ENCODE measurements at places on chromosomes 5 and 9.

DNA sequence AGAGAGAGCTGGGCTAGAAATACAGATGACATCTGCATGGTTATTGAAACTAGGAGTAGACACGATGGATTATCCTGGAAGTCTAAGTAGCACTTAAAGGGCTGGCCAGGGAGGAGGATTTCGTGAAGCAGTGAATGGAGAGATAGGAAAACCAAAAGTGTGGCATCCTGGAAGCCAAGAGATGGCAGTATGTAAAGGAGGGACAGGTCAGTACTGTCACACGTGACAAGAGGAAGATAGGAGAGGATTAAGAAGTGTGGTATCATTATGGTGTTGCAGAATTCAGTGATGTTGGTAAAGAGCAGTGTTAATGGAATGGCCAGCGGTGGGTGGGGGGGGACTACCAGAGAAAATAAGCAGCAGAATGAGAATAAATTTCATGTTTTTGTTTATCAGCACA lies 11.7 kb downstream of the RAD23B start:
- no peak for DNase-seq

GRCh38 chr5:65482736-65483545 lies 1.2 kb upstream of the ADAMTS6 start:
- DNase-seq = peak; percentile 44

GRCh38 chr9:93138171-93138764 lies 4.2 kb upstream of the NINJ1 start:
- no peak for DNase-seq

DNA sequence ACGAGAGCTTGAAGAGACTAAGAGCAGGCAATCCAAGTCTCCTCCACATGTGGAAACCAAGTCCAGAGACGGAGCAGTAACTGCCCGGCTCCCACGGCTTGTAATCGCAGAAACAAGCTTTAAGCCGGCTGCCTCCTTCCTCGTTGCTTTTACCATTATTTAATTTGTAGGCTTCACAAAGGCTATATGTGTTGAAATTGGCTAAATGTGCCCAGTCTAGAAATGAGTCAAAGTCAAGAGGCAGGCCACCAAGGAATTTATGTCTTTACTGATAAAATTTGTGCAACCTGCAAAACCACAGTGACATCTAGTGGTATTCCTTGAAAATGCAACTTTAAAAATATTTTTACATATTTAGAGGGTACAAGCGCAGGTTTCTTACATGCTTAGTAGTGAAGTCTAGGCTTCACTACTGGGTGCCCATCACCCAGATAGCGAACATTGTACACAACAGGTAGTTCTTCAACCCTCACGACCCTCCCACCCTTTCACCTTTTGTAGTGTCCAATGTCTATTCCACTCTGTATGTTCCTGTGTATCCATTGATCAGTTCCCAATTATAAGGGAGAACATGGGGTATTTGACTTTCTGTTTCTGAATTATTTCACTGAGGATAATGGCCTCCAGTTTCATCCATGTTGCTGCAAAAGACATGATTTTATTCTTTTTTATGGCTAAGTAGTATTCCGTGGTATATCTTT lies 33.5 kb upstream of the EBF1 start:
- peak; percentile 10 for DNase-seq

GRCh38 chr5:65828022-65828896 lies 98.1 kb upstream of the ERBIN start:
- no peak for DNase-seq

- no peak for DNase-seq
These were observed 42.9 kb upstream of the SMAD5 start for GRCh38 chr5:136089791-136090190.

DNA sequence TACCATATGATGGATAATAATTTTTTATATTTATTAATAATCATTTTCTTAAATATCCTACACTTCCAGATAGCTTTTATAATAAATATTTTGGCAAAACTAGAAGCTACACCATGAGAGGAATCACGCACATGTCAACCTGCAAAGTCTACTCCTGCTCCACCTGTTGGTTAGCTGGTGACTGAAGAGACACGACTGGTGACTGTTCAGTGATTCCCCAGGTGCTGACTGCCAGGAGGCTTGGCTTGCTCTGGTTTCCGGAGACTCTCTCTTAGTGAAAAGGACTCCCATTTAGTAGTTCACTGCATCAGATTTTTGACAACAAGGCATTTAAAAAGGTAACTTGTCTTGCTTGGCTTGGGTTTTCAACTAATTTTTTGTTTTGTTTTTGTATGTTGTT lies 20.9 kb downstream of the GZMA start:
- no peak for DNase-seq

DNA sequence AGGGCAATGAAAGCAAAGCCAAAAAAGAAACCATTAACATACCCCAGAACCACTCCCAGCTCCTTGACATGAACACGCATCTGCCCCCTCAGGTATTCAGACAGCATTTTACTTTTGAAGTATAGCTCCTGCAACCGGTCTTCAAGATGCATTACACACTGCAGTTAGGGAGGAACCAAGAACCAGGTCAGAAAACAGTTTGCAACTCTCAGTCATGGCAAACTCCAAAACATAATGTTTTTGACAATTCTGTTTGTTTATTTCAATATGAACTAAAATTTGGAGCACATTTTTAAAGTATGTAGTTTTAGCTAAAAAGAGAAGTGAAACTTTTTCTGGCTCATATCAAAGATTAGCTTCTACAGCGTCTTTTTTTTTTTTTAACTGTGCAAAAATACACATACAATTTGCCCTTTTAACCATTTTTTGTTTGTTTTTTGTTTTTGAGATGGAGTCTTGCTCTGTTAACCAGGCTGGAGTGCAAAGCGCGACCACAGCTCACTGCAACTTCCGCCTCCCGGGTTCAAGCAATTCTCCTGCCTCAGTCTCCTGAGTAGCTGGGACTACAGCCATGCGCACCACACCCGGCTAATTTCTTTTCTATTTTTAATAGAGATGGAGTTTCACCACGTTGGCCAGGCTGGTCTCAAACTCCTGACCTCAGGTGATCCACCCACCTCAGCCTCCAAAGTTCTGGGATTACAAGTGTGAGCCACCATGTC lies 12.2 kb upstream of the RAPGEF6 start:
- no peak for DNase-seq

DNA sequence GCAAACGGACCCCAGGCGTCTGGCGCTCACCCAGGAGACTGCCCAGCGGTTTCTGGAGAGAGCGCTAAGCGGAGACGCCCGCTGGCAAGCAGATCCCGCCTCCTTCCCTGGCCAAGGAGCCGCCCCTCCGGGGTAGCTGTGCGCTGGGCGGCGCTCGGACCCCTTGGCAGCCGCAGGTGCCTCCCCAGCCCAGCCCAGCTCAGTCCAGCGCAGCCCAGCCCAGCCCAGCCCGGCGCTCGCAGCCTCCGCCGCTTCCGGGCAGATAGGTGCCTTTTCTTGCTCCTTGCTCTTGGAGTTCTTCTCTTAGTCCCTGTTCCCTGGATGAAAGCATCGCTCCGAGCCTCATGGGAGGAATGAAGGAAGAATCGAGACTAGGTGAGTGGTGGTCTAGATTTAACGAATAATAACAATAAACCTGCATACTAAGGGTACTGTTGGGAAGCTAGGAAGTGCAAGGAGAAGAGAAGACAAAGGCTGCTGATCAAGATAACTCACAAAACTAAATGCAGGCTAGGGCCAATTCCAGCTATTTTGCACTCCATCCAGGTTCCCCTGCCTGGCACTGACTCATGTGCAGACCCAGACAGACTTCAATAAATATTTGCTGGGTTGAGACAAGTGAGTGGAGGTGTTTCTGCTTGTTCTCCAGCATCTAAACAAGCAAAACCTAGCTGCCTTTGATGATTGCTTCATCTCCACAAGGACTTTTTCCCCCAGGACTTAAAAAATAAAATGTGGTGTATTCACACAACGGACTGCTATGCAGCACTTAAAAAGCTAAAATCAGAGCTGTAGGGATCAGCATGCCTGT lies at the start of gene STK32A:
Gene STK32A, plus strand, starts transcription at position 202 of the 811 bp plus-strand sequence. CDS start 4,609 bp downstream, outside the sequence.
- DNase-seq = peak; percentile 74

DNA sequence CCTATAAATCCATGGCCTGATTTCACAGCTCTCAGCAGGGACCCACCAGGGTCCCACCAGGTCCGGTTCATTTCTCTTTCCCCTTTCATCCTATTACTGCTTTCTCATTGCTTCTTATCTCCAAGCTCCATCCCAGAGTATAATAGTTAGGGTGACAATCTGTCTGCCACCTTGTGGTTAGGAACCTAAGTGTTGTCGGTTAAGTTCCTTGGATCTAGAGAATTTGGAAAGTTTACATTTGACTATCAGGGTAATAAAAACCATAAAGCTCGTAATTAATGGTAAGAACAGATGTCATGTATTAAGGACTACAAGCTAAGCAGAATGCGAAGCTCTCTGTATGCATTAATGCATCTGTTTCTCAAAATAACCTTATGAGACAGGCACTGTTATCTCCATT lies 259.1 kb downstream of the SH3GL2 start:
- DNase-seq = no peak

- no peak for DNase-seq
These were observed 158.7 kb upstream of the FST start for GRCh38 chr5:53321721-53322120.

DNA sequence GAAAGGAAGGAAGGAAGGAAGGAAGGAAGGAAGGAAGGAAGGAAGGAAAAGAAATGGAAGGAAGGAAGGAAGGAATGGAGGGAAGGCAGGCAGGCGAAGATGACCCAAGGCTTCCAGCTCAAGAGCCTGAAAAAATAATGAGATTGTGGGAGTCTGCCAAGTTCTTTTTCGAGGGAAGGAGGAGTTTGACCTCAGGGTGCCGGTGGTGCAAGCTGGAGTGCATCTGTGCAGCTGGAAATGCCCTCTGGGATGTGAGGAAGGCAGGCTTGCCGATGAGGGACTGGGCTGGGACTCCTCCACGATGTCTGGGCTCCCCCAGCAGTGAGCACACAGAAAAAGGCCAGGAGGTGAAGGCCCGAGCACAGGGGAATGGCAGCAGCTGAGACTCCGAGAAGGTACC lies 154.9 kb upstream of the DAPK1 start:
- no peak for DNase-seq

GRCh38 chr5:891837-892393 lies 686 bp downstream of the BRD9 start:
- no peak for DNase-seq

- no peak for DNase-seq
These were observed 92.0 kb downstream of the ZNF608 start for GRCh38 chr5:124654418-124654817.

Data from NCI-H1105 treated with DMSO at 0.1 percent for 48 hours (cell line).